Central memory CD4-positive, alpha-beta T cell (primary cell): ENCODE measurements at places on chromosomes 1 and 21.

- DNase-seq = no peak
Observed at GRCh38 chr1:22778862-22779520, 68.4 kb downstream of the EPHB2 start.

DNA sequence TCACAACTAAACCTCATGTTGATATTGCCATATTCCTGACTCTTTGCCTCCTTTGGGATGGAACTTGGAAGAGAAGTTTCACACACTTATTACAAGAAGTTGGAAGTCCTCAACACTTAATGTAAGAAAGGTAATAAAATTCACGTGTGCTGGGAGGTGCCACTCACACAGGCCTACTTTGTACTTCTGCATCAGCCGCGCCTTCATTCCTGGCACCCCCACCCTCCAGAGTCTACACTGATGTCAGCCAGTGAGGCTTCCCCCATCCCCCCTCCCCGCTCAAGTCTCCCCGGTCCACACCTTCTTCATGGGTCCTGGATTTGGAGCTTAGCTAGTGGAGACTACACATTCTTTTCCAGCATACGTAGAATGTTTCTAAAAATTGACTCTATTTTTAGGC, 24.8 kb upstream of the SLC45A1 start:
- no peak for DNase-seq

- no peak for DNase-seq
Observed at GRCh38 chr21:29826386-29826785, 113.4 kb downstream of the GRIK1 start.

DNA sequence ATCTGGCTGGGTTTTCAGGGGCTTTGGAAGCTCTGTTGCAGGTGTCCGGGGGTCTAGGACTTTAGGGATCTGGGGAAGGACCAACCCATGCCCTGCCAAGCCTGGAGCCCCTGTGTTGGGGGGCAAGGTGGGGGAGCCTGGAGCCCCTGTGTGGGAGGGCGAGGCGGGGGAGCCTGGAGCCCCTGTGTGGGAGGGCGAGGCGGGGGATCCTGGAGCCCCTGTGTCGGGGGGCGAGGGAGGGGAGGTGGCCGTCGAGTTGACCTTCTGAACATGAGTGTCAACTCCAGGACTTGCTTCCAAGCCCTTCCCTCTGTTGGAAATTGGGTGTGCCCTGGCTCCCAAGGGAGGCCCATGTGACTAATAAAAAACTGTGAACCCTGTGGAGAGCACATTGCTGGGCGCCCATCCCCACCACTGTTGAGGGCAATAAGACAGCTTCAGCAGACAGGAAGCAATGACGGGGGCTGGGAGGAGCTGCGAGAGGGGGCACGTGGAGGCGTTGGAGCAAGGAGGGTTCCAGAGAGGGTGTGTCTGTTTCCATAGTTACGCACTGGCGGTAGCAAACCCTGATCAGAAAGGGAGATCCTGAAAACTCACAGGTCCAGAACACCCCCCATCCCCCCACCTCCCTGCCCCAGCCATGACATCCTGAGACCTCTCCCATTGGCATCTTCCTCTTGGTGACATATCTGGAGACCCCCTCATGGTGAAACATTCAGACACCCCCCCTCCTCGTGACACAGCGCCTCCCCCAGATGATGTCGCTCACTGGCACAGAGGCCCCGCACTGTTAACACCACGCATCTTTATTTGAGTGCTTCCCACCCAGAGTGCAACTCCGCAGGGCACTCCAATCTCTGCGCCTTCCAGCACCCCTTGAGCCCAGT, 8.4 kb downstream of the MYBPH start:
- DNase-seq = no peak

- no peak for DNase-seq
Observed at GRCh38 chr1:173779936-173780335, 44.5 kb upstream of the DARS2 start.

GRCh38 chr1:41526956-41527561, 42.6 kb upstream of the EDN2 start:
- no peak for DNase-seq

- no peak for DNase-seq
Observed at GRCh38 chr1:13948888-13949391, 249.0 kb downstream of the PRDM2 start.
